ENCODE measurements at places on chromosomes 11 and 22.

DNA sequence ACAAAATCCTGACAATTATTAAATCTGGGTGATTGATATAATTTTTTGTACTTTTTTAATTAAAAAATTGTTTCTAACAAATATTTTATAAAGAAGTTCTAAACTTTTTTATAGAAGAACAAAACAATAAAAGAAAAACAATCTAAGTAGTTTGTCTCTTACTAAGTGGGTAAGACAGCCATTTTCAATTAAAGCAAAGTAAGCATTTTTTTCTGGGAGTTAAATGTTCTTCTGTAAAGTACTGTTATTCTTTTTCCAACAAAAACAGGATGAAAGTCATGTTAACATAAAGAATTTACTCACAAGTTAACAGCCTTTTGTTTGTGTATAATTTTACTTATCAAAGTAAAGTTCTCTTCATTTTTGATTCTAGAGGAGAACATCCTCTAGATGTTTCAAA is 1029.9 kb downstream of the JRKL start:
- H3K4me3 ChIP-seq = no peak overlapping the region
- no peak overlapping the region for H3K27ac ChIP-seq

- no peaks in the 10 kb centered on the region for H3K27me3 ChIP-seq
- H3K27ac ChIP-seq = peak overlapping the region; percentile 47
- no peaks in the 10 kb centered on the region for H3K4me1 ChIP-seq
- H3K36me3 ChIP-seq = peaks cover 46% of the 10 kb centered on the region
- no peak overlapping the region for H3K4me3 ChIP-seq
- peak; percentile 28 for DNase-seq
These were observed 92.9 kb downstream of the DYNC2H1 start for GRCh38 chr11:103202048-103202651.

DNA sequence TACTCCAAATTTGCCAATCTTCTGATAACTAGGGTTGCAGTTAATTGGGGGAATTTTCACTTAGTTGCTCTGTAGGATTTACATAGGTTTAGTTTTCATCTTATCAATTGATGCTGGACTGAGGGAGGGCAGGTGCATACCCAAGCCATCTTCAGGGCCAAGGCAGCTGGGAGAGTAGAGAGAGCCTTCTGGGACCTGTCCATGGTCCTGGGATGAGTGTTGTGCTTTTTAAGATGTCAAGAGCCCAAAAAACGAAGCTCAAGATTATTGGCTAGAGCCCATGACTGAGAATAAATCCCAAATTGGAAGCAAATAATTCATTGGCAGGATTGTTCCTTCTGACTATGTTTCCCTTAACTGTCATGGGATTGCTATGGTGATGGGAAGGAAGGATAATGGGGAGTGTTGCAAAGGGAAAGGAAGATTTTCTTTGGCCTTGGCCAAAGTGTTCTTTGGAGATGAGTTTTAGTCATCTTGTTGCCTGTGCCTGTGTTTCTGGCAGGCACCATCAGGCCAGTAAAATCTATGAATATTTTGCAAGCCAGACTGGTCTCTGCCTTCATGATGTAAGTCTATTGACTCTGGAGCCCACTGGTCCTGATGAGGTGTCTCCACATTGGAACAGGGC is 4.5 kb downstream of the SLC22A6 start:
- no peaks in the 10 kb centered on the region for H3K36me3 ChIP-seq
- no peak overlapping the region for H3K27ac ChIP-seq
- no peak overlapping the region for H3K4me3 ChIP-seq
- no peak for DNase-seq
- H3K27me3 ChIP-seq = no peaks in the 10 kb centered on the region
- peaks cover 1% of the 10 kb centered on the region for H3K4me1 ChIP-seq

DNA sequence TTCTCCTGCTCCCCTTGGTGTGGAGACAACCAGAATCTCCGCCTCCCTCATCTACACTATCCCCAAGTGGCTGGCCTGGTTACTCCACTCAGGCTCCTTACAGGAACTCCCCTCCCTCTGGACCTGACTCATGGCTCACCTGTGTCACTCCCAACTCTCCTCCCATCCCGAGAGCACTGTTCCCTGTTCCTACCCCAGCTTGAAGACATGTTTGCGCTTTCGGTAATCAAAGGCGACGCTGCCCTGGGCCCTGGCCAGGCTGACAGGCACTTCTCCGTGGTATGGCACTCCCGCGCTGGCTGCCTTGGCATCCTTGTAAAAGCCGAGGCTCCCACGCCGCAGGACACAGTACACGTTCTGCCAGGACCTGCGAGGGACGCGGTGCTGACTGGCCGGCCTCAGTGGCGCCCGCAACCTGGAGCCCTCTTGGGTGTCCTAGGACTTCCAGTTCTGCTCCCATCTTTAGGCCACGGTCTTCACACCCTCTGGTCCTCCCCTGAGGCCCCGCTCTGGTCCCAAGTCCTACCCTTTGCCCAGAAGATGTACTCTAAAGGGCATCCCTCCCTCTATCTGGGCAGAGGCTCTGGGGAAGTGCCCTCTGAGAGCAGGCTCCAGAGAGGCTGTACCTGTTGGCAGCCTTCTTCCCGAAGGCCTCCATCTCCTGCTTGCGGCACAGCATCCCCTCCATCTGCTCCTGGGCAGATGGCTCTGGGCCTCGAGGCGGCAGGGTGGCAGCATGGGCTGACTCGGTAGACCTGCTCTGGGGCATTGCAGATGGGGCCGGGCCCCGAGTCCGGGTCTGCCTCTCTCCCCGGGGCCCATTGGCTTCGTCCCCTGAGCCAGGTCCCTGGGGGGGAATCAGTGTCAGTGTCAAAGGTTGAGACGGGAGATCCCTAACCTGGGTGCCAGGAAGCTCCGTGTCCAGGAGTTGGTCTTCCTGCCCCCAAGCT is 9.4 kb upstream of the RBM4B start:
- H3K4me1 ChIP-seq = peaks cover 15% of the 10 kb centered on the region
- DNase-seq = peak; percentile 19
- no peak overlapping the region for H3K27ac ChIP-seq
- no peaks in the 10 kb centered on the region for H3K27me3 ChIP-seq
- H3K4me3 ChIP-seq = no peak overlapping the region

DNA sequence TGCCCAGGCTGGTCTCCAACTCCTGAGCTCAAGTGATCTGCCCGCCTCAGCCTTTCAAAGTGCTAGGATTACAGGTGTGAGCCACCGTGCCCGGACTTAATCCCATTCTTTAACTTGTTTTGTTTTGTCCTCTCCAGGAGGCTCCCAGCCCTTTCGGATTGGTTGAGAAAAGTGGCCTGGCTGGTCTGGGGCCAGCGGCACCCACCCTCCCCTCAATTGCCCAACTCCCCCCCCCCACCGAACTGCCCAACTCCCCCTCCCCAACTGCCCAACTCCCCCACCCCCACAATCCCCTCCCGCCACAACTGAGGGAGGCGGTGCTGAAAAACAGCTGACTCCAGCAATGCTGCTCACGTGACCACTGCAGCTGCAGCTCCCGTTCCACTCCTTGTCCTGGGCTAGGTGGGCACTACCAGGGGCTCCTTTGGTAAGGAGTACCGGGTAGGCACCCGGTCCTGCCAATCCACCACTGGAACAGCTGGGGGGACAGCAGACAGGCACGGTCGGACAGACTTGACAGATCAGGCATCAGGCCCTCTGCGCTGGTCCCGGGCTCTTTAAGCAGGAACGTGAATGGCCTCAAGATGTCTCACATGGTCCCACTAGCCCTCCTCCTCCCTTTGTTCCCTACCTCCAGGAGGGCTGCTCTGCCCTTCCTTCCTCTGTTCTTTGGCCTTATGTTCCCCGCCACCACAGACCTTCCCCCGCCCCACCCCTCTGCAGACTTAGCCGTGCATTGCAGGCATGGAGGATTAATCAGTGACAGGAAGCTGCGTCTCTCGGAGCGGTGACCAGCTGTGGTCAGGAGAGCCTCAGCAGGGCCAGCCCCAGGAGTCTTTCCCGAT is at the start of gene TCN2:
TCN2 (plus strand) TSS at position 720 of the 845 bp plus-strand sequence. CDS start 158 bp downstream, outside the sequence.
- peaks cover 15% of the 10 kb centered on the region for H3K4me1 ChIP-seq
- peak within 1 kb of the TSS; percentile 64 for H3K27ac ChIP-seq
- H3K36me3 ChIP-seq = no peaks in the 10 kb centered on the region
- H3K27me3 ChIP-seq = no peaks in the 10 kb centered on the region

Measured in SK-N-SH (cell line).